LHCN-M2 (cell line): ENCODE measurements at places on chromosomes 1 and 21. TPM values are rescaled to one million over a fixed set of nuclear protein-coding genes. Genes with fewer than 3 reads are reported as not detected.

DNA sequence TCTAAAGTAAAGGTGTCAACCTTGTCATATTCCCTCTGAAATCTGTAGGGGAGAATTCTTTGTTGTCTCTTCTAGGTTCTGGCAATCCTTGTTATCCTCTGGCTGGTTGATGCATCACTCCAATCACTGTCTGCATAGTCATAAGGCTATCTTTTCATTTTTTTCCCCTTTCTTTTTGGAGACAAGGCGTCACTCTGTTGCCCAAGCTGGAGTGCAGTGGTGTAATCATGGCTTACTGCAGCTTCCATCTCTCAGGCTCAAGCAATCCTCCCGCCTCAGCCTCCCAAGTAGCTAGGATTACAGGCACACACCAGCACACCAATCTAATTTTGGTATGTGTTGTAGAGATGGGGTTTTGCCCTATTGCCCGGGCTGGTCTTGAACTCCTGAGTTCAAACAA lies 12.9 kb downstream of the DPYD start:
- no peak for DNase-seq

- no peak for DNase-seq
These were observed 532.8 kb downstream of the MATN1 start for GRCh38 chr1:30190511-30191153.

GRCh38 chr21:46036696-46037330 lies 55.2 kb downstream of the COL6A1 start:
- DNase-seq: no peak

DNA sequence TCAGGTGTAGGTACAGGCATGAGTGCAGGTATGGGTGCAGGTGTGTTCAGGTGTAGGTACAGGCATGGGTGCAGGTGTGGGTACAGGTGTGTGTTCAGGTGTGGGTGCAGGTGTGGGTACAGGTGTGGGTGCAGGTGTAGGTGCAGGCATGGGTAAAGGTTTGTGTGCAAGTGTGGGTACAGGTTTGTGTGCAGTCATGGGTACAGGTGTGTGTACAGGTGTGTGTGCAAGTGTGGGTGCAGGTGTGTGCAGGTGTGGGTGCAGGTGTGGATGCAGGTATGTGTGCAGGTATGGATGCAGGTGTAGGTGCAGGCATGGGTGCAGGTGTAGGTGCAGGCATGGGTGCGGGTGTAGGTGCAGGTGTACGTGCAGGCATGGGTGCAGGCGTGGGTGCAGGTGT lies 79.4 kb upstream of the ACTL8 start:
- DNase-seq: no peak

GRCh38 chr1:204814166-204814884 lies 56.3 kb upstream of the NFASC start:
- no peak for DNase-seq

DNA sequence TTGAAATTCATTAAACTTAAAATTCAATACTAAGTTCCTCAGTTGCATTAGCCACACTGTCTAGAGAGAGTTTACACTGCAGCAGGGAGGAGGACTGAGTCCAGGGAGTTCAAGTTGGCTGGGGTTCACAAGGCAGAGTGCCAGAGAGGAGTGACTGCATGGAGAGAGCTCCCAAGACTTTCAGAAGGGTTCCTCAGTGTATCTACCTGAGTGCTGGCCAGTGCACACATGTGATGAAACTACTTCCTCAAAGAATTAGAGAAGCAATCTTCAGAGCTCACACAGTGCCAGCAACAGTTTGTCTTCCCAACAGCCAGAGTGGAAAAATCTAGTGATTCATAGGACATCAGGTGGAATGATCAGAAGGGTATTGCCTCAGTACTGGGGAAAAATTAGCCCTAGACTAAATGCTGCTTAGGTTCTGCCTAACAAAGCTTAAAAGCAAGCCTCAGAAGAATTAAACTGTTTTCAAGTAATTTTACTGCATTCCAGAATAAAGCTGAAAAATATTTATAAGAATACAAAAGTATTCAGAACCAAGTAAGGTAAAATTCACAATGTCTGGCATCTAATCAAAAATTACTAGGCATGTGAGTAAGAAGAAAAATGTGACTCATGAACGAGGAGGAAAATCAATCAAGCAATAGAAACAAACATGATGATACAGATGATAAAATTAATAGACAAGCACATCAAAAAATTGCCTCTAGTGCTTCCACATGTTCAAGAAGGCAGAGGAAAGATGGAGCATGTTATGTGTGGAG lies 10.4 kb upstream of the WNT3A start:
- no peak for DNase-seq

DNA sequence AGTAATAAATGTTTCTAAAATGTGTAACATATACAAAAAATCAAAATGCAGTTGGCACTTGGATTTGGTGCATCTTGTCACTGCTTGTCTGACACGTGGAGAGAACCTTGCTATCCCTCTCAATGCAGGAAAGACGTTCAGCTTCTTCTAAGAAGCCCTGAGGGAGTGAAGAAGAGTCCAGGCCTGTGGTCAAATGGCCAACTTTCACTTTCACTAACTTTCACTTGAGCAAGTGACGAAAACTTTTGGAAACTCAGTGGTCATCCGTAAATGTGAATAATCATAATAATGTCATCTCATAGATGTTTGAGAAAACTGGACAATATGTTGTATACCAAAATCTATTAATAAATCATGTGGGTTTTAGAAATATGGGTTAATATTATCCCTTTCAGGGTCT lies 61.9 kb downstream of the ERG start:
- no peak for DNase-seq

GRCh38 chr1:172917972-172918371 lies 132.8 kb downstream of the TNFSF18 start:
- DNase-seq: peak; percentile 98

DNA sequence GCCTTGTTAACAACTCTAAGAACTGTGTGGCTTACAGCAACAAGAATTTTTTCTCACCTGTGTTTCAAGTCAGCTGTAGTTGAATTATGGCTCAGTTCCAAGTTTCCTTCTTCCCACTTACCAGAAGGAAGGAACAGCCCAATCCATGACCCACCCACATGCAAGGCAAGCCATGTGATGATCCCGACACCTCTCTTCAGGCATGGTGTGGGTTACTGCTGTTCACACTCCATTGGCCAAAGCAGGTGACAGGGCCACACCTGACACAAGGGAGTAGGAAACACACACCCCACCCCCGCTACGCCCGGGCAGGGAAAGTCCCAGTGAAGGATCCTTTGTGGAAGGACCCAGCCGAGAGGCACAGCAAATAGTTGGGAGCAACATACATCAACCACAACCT lies 36.3 kb downstream of the KCNJ15 start:
- DNase-seq: no peak

GRCh38 chr1:179155615-179156014 lies 73.7 kb downstream of the TOR3A start:
- DNase-seq: no peak

DNA sequence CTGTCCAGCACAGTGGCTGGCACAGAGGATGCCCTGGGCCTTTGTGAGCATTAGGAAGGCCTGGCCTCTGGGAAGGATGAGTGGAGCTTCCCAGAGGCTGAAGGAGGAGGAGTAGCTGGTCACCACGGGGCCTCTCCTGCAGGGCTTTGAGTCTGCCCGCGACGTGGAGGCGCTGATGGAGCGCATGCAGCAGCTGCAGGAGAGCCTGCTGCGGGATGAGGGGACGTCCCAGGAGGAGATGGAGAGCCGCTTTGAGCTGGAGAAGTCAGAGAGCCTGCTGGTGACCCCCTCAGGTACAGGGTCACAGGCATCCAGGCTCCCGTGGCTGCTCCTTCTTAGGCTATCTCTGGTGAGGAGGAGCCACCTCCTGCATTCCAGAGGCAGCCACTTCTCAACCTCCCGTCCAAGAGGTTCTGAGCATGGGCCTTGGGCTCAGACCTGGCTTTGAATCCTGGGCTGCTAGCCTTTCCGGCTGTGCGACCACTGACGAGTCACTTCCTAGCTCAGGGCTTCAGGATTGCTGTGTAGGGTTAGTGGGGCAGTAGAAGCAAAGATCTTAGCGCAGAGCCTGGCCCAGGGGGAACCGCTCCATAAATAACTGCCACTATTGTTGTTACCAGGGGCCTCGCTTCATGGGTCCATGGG lies 14.0 kb downstream of the SESN2 start:
- DNase-seq: no peak

GRCh38 chr1:168392958-168393549 lies 112.4 kb downstream of the TBX19 start:
- DNase-seq: no peak

- DNase-seq: no peak
These were observed 1.6 kb downstream of the COLGALT2 start for GRCh38 chr1:184035719-184036516.

DNA sequence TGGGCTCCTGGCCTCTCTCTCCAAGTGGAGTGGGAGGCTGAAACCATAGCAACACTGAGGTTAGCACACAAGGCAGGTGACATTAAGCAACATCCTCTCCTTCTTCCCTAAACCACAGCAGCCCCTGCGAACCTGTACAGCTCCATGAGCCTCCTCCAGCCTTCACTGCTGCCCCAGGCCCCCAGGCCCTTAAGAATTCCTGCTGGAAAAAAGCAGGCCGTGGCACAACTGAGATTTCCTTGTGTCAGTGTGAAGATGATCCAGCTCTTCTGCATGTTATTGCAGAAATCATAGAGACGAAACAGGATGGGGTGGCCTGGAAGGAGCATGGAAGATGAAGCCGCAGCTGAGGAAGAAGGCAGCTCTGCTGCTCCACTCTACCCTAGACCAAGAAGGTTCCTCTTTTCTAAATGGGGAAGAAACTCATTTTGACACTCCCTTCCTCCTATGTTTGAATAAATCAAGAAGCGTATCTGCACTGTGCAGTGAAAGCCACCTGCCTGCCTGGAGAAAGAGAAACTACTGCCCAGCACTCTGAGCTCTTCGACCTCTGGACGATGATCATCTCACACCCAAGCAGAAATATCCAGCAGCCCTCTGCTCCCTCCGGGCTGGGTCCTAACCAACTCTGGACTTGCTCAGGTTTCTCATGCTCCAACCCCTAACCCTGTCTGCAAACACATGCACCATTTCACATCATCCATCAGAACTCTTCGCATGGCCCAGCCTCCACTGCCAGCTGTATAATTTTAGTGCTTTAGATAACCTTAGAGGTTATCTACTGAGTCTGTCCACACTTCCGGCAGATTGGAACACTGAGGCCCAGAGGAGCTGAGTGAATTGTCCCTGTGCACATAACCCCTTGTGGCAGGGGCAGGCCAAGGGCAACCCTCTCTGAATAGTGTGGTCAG lies 20.7 kb downstream of the SH3BP5L start:
- DNase-seq: no peak

- no peak for DNase-seq
These were observed 556.7 kb upstream of the TMPRSS15 start for GRCh38 chr21:18960306-18960705.

GRCh38 chr1:10888791-10889649 lies 92.6 kb upstream of the CASZ1 start:
- no peak for DNase-seq

DNA sequence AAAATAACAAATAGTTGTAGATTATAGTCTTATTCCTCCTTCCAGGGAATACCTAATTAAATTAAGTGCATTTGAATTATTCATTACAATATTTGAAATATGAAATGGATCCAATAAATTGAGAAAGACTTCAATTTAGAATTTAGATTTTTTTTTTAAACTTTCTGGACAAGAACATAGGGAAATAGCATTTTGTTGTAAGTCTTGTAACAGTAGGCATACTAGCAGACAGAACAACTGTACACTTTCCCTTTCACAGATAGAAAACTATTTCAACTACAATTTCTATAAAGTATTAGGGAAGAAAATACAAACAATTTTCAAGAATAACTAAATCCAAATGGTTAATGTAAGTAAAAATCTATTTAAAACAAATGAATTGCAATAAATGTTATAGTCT lies 577.5 kb downstream of the USP25 start:
- DNase-seq: no peak

DNA sequence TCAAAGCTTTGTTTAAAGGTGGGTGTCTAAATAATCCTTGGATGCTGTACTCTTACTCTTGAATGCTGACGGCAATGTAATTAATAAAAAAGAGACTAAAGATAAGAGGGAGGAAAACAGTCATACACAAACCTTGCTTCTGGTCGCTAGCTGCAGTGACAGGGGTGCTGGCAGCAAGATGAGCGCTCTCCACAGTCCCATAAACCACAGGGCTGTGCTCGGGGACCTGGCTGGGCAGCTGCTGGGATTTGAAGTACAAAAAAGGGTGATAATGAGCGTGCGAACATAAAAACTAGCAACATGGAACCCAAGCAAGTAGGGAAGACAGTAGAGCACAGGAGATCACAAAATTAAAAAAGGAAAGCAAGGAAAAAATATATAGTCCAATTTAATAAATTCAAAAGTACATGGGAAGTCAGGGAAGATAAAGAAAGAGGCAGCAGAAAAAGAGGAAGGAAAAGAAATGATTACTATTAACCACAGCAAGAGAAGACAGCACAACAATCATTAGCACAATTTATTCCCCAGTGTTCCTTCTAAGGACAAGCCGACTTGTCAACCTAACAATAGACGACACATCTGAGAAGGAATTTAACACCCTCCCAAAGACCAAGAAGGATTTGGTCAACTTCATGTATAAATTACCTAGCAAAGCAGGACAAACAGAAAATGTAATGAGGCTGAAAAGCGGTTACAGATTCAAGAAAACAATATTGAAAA lies 162.9 kb upstream of the HP1BP3 start:
- no peak for DNase-seq

PLPP3 gene
- 49.5 and 50.3 TPM in 2 replicates for total RNA-seq

HAPLN2 gene
- not detected in 2 replicates for total RNA-seq

FBXO2 gene
- not detected in 2 replicates for total RNA-seq

RASSF5 gene
- total RNA-seq: 0.19 and 0.63 TPM in 2 replicates

WNT4 gene
- not detected in 2 replicates for total RNA-seq
